Activated naive CD8-positive, alpha-beta T cell treated with anti-CD3 and anti-CD28 coated beads, Interleukin-2, amount 10 ng/mL, durations not matched to agents 7 days and 5 days (primary cell): ENCODE measurements at places on chromosomes 3 and 15.
A peak's percentile ranks its signal among the peaks of the same experiment; 100 is the strongest.

GRCh38 chr3:126103121-126104027 is 19.4 kb upstream of the SLC41A3 start:
- no peak overlapping the region for H3K27ac ChIP-seq

GRCh38 chr3:171525437-171525836 is 65.2 kb upstream of the TNIK start:
- H3K27me3 ChIP-seq = no peaks in the 10 kb centered on the region
- no peak overlapping the region for H3K4me3 ChIP-seq
- no peaks in the 10 kb centered on the region for H3K36me3 ChIP-seq

GRCh38 chr3:63557912-63558311 is 94.6 kb upstream of the SNTN start:
- H3K27me3 ChIP-seq = no peaks in the 10 kb centered on the region
- DNase-seq = no peak
- H3K36me3 ChIP-seq = no peaks in the 10 kb centered on the region
- no peaks in the 10 kb centered on the region for H3K4me1 ChIP-seq
- no peak overlapping the region for H3K27ac ChIP-seq

DNA sequence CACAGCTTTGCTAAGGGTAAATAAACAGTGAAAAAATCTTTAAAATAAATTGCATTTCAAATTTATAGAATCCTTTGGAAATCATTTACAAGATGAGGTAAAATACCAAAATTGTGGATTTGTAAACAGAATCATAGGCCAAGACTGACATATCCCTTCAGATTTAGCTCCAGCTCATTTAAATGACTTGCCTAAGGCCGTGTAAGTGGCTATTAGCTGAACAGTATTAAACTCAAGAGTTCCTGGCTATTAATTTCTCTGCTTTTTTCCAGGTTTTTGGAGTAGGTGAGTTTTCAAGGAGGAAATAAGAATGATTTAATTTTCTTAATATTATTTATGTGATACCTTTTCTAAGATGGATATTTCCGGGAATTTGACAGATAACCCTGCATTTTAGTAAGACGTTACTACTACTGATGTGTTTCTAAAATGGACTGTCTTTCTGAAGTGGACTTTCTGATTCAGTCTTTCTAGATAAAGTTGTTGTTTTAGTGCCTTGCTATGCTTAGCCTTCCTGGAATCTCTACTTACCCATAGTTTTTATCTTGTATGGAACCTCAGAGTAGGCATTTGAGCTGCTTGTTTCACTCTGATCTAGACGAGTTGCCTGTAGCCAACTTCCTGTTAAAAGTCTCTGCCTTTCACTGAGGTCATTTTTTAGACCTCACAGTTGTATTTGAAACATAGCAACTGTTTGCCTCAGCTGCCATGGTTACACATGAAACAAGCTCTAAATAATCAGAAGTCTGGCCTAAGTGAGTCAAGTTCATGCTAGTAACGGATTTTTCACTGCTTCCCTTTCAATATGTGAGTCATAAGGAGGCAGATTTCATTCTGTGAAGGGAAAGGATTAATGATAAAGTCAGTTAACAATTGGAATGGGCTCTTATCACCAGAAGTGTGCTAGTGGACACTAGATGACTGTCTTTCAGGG is 127.0 kb downstream of the KLHL25 start:
- DNase-seq = no peak
- H3K36me3 ChIP-seq = peaks cover 34% of the 10 kb centered on the region
- H3K4me3 ChIP-seq = peak overlapping the region; percentile 61
- peak overlapping the region; percentile 83 for H3K27ac ChIP-seq
- peaks cover 15% of the 10 kb centered on the region for H3K4me1 ChIP-seq

DNA sequence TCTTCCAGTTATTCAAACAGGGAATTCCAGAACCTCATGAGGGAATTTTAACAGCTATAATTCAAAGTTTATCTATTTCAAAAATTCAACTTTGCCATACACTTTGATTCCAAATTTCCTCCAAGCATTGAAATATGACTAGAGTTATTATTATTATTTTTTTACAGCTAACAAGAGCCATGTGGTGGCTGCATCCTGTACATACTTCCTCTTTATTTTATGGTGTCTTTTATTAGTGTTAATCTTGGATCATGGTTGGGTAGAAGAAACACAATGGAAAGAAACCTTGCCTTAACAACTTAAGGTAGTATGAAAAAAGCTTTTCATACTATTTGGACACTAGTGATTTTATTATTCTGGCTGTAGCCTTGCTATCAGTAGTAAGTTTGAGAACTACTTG is 52.7 kb downstream of the TFG start:
- no peak overlapping the region for H3K4me3 ChIP-seq
- no peak for DNase-seq
- no peak overlapping the region for H3K27ac ChIP-seq
- H3K4me1 ChIP-seq = peaks cover 15% of the 10 kb centered on the region
- peaks cover 3% of the 10 kb centered on the region for H3K27me3 ChIP-seq

GRCh38 chr3:195551381-195551978 is 8.4 kb upstream of the PPP1R2 start:
- H3K4me1 ChIP-seq = peaks cover 53% of the 10 kb centered on the region
- H3K4me3 ChIP-seq = peak overlapping the region; percentile 43
- no peak for DNase-seq

DNA sequence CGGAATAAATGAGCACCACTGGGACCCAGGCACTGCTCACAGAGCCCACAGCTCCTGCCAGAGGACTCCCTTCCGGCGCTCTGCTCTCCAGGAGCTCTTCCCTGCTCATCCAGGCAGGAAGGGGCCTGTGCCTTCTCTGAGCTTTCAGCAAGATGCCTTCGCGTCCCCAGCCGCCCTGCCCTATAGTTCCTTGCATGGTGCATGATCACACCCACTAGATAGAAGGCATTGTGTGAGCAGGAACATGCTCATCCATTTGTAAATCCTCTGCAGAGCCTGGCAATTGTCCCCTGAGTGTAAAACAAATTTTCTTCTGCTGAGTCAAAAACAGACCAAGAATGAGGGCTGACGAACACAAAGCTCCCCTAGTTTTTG is 181.6 kb downstream of the MEGF11 start:
- H3K4me3 ChIP-seq = no peak overlapping the region
- no peaks in the 10 kb centered on the region for H3K27me3 ChIP-seq
- no peaks in the 10 kb centered on the region for H3K36me3 ChIP-seq
- no peak for DNase-seq

- peaks cover 40% of the 10 kb centered on the region for H3K4me1 ChIP-seq
Observed at GRCh38 chr3:13343601-13344000, 76.5 kb downstream of the NUP210 start.

- no peak overlapping the region for H3K27ac ChIP-seq
- no peak for DNase-seq
- peaks cover 5% of the 10 kb centered on the region for H3K36me3 ChIP-seq
- H3K27me3 ChIP-seq = no peaks in the 10 kb centered on the region
- H3K4me1 ChIP-seq = peaks cover 31% of the 10 kb centered on the region
Observed at GRCh38 chr3:56691165-56692000, 8.3 kb upstream of the TASOR start.

GRCh38 chr15:92880796-92881195 is 19.3 kb upstream of the CHD2 start:
- peak overlapping the region; percentile 95 for H3K27ac ChIP-seq
- peak overlapping the region; percentile 90 for H3K4me3 ChIP-seq
- no peak for DNase-seq
